ENCODE measurements at places on chromosomes 2 and 18.

DNA sequence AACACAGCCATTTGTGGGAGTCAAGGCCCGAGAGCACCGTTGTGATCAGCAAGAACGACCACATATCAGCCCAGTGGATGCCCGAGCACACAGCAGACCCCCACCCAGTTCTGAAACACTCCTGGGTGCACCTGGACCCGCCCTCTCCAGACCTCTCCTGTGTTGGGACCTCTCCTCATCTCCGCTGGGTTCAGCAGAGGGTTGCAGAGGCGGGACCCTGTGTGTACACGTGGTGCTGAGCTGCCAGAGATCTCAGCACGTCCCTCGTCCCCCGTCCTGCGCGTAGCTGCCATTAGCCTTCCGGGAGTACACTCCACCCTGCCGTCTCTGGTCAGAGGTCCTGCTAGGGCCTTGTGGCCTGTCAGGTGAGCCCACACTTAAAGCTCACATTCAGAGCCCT lies 51.7 kb downstream of the ADI1 start:
- no peak for DNase-seq

DNA sequence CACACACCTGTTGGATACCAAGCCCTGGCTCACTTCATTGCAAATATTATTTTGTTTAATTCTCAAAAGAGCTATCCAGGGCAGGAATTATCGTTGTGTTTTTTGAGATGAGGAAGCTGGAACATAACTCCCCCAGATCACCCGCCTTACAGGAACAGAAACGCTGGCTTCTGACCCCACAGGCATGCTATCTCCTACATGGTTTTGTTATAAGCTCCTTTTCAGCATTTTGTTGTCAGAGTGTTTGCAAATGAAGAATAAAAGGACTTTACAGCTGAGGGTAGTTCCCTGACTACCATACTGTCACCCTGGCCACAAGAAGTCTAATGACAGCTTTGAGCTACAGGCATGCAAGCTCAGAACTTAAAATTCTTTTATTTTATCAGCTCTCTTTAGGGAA lies 62.0 kb upstream of the MRPS9 start:
- DNase-seq, result no peak

- DNase-seq, result no peak
Observed at GRCh38 chr2:191018643-191019119, 4.7 kb upstream of the STAT1 start.

DNA sequence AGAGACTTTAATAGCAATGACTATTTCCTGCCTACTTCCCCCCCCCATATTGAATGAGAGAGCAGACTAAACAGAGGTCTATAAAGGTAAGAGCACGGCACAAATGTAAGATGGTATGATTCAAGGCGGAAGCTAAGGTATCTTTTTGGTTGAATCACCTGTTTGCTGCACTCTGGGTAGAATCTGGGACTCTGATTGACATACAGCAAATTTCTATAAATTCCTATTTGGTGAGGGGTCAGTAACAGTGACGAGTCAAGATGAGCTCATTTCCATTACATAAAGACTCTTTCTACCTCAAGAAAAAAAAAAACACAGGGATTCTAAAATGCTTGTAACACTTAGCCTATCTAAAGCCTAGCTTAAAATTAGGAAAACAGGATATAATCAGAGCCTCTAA lies 297.3 kb downstream of the TNS1 start:
- no peak for DNase-seq

- DNase-seq, result no peak
Observed at GRCh38 chr18:11994703-11995444, 13.6 kb downstream of the IMPA2 start.

- DNase-seq, result no peak
Observed at GRCh38 chr2:173990970-173991819, 26.0 kb upstream of the SP3 start.

DNA sequence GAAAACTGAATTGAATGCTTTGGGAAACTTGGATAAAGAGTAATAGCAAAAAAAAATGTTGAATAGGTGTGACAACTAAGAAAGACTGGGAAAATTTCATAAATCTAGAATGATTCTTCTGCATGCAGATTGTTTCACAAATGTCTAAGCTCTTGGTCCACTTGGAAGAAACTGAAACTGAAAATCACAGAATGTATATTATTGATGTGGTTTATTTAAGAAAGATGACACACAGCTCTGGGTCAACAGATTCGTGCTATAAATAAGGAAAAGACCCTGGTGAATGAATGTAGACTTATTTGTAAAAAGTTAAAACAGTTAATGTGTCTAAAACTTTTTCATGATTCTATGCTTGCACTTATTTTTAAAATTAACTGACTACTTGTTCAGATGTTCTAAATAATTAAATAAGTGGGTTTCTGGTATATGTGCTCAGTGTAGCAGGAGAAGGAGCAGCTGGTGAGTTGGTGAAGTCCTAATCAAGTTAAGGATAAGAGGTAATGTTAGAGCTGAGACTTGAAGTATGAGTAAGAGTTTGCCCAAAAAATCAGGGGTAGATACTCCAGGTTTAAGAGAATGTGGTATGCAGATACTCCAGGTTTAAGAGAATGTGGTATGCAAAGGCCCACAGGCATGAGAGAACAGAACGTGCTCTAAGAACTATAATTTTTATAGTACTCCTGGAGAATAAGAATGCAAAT lies 24.5 kb downstream of the UGP2 start:
- no peak for DNase-seq

DNA sequence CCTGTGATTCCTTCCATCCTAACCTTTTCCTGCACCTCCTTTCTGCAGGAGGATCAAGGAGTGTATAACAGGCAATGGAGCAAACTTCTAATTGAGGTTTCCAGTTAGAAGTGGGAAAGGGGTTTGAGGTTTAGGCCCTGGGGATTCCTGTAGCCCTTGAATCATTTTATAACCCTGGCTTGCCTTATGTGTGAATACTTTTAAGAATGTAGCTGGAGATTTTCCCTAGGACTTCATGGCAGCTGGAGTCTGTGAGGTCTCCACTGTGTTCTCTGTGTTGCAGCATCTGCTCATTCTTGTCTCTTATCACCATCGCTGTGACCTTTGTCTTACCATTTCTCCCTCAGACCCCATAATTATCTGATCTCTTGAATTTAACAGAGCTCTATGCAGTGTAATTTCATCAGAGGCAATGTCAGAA lies 370.2 kb upstream of the SLC14A2 start:
- DNase-seq, result no peak

GRCh38 chr18:44815108-44815507 lies 134.4 kb downstream of the SETBP1 start:
- no peak for DNase-seq

- DNase-seq, result no peak
Observed at GRCh38 chr2:21657445-21657844, 533.7 kb downstream of the TDRD15 start.

- no peak for DNase-seq
Observed at GRCh38 chr18:990197-990596, 85.5 kb downstream of the ADCYAP1 start.

DNA sequence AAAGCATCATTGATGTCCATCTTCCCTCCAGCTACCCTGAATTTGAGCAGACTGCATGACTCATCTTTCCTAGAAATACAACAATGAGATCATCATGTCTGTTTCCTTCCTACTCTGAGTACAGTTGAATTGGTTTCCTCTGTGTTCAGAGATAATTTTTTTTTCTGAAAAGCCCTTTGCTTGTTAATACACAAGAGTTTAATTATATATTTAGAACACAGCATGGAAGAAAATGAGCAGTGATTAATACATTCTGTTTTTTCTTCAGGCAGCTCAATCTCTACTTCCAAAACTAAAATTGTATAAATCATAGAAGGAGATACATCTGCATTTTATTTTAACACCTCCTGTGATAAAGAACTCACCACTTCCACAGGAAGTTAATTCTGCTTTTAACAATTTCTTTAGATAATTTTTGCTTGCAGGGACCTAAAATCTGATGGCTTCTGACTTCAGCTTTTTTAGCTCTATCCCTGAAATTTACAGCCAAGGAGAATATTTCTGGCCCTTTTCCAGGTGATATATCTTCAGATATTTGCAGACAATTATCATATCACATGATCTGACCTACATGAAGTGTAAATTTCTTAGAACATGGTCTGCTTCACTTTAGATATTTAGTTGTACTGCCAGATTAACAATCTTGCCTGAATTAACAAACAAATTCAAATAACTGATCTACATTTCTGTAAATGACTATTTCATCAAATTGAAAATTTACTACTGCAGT lies 249.0 kb downstream of the TRIB2 start:
- no peak for DNase-seq

- DNase-seq, result no peak
Observed at GRCh38 chr2:127177617-127178263, 42.4 kb downstream of the CYP27C1 start.

GRCh38 chr18:61336766-61337165 lies 3.5 kb downstream of the CDH20 start:
- DNase-seq, result no peak

DNA sequence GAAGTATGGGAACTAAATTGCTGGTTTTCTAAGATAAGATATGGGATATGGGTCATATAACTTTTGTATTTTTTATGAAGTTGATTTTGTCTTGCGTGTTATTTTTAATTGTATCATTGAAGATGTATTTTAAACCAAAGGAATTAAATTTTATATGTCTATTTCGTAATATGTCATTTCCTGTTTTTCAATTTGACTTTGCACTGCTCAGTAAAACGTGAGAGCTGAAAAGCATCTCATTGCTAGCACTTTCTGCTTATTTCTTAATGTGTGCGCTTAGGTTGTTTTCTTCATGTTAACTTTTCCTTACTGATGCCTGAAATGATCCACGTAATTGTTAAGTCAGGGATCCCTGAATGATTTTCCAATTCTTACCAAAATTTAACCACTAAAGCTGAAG lies 41.2 kb upstream of the KLF11 start:
- no peak for DNase-seq

DNA sequence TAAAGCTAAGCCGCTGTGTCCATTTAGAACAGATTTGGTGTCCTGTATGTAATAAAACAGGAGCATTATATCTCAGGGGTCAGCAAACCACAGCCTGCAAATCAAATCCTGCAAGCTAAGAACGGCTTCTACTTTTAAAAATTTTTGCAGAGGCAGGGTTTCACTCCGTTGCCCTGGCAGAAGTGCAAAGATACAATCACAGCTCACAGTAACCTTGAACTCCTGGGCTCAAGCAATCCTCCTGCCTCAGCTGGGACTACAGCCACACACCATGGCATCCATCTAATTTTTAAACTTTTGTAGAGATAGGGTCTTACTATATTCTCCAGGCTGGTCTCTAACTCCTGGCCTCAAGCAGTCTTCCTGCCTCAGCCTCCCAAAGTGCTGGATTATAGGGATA lies 28.6 kb upstream of the NPC1 start:
- DNase-seq, result no peak

Data from stimulated activated CD8-positive, alpha-beta memory T cell treated with anti-CD3 and anti-CD28 coated beads, Interleukin-2, amount 100 ng/mL, for 48 hours (primary cell).